ENCODE measurements at places on chromosomes 2 and 18.

DNA sequence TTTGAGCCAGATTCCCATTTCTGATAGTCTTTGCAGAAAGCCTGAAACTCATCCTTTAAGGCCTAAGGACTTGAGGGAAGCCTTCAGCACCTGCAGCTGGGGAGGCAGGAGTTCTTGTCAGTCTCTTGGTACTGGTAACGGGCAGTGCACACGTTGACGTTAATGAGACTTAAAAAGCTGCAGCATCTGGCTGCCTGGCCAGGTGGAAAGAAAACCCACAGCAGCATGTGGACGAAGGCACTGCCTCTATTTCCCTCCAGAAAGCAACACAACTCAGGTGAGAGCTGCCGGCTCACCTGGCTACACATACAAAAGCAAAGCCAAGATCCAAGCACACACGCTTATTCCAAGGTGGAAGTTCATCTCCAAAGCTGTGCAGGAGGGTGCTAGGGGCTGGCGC, 178.8 kb downstream of the ANAPC1 start:
- DNase-seq: no peak

GRCh38 chr18:35729991-35730668, 148.6 kb downstream of the GALNT1 start:
- no peak for DNase-seq

- DNase-seq: no peak
Measured at GRCh38 chr18:74040459-74041332, 106.9 kb downstream of the FBXO15 start.

- no peak for DNase-seq
Measured at GRCh38 chr18:26432651-26433424, 115.5 kb downstream of the KCTD1 start.

DNA sequence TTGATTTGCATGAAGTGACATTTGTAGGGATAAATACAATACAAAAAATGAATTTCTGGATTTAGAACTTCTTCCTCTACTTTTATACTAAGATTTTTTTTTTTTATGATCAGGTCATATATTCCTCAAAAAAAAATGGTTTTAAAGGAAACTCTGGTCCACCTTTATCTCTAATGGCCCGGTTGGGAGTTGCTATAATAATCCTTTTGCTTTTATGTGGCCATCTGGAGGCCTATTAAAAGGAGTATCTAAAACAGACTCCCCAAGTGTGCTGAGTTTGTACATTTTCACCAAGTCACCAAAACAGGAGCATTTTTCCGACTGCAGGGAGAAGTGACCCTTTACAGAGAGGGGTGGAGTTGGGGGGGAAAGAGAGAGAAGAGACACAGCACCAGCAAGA, 329.2 kb upstream of the FIGN start:
- no peak for DNase-seq

DNA sequence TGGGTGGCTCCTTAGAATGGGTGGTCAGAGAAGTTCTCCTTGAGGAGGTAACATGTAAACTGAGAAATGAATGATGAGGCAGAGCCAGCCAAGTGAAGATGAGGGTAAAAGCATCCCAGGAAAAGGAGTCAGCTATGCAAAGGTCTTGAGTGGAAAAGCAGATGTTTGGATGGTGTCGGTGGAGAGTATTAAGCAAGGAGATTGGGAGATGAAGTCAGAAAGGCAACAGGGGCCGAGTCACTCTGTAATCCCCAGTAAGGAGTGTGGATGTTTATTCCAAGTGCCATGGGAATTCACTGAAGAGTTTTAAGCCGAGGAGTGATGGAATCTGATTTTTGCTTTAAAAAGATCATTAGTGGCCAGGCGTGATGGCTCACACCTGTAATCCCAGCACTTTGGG, 3.4 kb upstream of the STAMBP start:
- no peak for DNase-seq

GRCh38 chr2:106708209-106708608, 177.8 kb downstream of the ST6GAL2 start:
- DNase-seq: no peak
